Testis (tissue), 5 donors: ENCODE measurements at places on chromosomes 1 and 21. TPM values are rescaled to one million over a fixed set of nuclear protein-coding genes. Genes with fewer than 3 reads are reported as not detected.

The UBL4B gene
- polyA plus RNA-seq, result 105 TPM

The DMBX1 gene
- 1.1 TPM for polyA plus RNA-seq

- DNase-seq, result no peak
Measured at GRCh38 chr1:67465375-67465774, 35.2 kb upstream of the SERBP1 start.

The FCRL5 gene
- 3.9 TPM for polyA plus RNA-seq
